ENCODE measurements at places on chromosomes 2 and 18.

DNA sequence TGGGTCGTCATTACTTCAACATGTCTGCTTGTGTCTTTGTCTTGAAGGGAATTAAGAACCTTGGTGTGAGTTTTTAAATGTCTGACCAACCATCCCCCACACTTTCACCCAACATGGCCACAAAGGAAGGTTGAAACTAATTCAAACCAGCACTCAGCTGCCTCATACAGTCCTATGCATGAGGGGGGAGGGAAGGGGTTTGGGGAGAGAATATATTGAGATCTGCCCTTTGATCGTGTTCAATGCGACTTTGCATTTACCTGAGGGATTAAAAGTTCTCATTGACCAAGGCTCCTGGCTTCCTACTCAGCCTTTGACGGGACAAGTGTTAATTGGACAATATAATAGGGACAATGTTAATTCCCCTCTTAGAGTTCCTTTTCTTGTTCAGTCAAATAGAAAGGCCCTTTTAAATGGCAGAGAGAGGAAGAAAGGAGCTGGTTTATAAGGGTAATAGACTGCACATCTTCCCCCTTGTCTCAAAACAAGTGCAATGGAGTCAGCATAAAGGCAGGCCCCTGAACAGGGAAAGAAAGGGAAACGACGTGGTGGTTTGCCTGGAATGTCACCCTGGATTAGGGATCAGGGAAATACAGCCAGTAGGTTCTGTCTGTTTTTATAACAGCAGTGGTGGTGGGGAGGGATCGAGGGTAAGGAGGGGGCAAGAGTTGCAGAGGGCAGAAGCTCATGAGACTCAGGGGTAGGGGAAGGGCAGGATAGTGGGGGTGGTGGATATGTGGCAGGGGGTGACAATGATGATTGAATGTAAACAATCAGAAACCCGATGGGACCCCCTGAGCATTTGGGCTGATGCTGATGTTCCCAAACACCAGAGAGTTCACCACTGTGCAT lies 198.7 kb downstream of the MYCN start:
- DNase-seq: no peak

- DNase-seq: no peak
Observed at GRCh38 chr2:166653185-166653813, 159.2 kb upstream of the SCN7A start.

DNA sequence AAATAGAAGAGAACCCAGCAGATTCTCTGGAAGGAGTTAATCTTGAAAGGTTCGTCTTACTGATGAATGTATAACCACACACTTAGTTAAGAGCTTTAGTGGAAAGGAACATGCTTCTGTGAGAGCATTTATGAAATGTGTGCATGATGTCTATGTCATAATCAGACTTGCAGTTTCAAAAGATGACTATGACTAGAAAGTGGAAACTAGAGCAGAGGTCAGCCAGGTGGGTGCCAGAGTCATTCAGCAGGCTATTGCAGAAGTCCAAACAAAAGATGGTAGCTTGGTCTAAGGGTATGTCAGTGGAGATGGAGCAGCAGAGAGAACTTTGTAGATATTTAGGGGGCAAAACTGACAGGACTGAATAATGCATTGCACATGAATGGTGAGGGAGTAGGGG lies 825.8 kb downstream of the DCC start:
- DNase-seq: no peak

DNA sequence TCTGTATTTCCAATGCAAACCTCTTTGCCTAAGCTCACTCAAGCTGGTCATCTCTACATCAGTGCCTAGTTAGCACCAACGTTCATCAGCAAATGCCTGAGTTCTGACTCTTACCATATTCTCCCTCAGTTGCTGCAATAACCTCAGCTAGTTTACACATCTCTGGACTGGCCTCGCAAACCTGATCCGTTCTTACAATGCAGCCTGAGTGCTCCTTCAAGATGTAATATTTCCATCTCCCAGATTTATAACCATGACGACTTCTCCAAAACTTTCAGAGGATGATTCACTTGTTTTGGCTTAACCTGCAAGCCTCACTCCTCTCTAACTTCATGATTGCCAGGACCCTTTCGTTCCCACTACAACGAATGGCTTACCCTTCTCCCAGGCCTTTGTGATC lies 69.7 kb downstream of the DIPK1C start:
- DNase-seq: no peak

- no peak for DNase-seq
Observed at GRCh38 chr2:46497766-46498165, 18.4 kb downstream of the TMEM247 start.

- no peak for DNase-seq
Observed at GRCh38 chr2:96940980-96941775, 45.2 kb downstream of the FAM178B start.

DNA sequence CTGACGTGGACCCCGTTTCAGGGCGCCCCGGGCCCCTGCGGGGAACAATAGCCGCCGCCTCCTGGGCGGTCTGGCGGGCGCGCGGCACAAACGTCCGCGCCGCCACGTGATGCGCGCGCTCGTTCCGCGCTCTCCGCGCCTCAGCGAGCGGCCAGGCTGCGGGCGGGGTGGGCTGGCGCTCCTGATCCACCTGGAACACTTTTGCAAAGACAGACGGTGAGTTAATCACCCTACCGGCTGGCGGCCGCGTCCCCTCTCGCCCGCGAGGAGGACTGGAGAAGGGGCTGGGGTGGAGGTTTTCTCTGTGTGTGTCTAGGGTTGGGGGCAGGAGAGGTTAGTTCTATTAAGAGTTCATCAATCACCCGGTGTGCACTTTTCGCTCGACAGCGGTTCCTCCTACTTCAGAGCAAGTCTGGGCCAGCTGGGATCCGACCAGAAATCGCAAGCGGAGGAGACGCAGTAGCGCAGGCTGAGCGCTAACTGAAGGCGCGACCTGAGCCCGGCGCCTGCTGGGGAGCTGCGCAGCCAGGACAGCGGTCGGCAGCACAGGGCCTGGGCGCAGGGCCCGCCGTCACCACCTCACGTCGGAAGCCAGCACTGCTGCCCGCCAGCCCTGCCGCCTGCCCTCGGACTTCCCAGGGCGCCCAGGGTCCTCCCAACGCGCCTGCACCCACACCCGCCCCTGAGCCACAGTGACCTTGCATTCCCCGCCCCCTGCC lies 10.3 kb upstream of the HOXD1 start:
- DNase-seq: no peak

- no peak for DNase-seq
Observed at GRCh38 chr2:108226564-108226963, 13.2 kb upstream of the SULT1C3 start.

GRCh38 chr2:70712916-70713315 lies 55.1 kb downstream of the ADD2 start:
- DNase-seq: no peak

GRCh38 chr2:234414596-234414995 lies 82.3 kb downstream of the ARL4C start:
- no peak for DNase-seq

- no peak for DNase-seq
Observed at GRCh38 chr2:214543386-214543955, 132.6 kb downstream of the VWC2L start.

- DNase-seq: no peak
Observed at GRCh38 chr2:168729455-168729854, 73.0 kb upstream of the NOSTRIN start.
